ENCODE measurements at places on chromosomes 2 and 18.

DNA sequence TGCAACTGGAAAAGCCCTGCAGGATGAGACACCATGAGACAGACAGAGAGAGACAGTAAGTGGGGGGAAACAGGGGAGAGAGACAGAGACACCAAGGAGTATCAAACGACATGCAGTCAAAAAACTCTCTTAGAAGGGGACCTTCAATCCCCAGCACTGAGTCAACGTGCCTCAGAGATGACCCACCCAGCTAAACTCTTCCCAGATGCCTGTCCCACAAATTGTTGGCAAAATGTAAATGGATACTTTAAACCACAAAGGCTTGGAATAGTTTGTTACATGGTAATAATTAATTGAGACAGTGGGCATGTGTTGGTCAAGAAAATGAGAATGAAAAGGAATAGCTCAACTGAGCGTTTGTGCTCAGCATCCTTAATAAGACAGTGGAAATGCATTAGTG lies 98.3 kb downstream of the GRB14 start:
- no peak for DNase-seq

- no peak for DNase-seq
Observed at GRCh38 chr2:8539743-8540551, 141.9 kb upstream of the ID2 start.

DNA sequence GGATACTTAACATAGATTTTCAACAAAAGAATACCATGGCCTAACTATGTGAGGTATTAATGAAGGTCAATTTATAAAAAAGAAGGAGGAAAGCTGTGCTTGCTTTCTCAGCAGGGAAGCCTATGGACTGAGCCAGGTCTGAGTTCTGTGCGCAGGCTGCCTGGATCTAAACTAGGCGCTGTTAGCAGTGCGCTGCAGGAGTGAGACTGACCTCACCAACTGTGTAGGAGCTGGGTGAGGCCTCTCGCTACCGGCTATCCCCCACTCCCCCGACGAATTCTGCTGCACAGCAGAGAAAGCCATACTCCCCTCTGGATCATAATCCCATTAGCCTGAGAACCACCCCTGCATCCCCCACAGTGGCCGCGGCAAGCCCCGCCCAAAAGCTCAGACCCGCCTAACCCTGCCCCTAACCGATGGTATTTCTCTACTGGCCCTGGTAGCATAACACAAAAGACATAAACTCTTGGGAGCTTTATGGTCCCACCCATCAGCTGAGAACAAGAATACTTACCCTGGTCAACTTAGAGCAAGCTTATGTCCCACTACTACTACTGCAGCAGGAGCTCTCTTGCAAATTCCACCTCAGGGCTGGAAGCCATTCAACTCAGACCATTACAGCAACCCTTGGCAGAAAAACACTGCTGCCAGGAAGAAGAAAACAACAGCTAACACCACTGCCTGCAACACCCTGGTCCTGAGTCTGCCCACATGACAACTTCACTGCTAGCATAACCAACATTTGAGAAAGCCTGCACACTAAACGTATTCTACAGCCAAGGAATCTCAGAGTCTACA lies 28.0 kb downstream of the SULT1C2 start:
- no peak for DNase-seq

- no peak for DNase-seq
Observed at GRCh38 chr2:217913436-217913835, 89.4 kb downstream of the TNS1 start.

DNA sequence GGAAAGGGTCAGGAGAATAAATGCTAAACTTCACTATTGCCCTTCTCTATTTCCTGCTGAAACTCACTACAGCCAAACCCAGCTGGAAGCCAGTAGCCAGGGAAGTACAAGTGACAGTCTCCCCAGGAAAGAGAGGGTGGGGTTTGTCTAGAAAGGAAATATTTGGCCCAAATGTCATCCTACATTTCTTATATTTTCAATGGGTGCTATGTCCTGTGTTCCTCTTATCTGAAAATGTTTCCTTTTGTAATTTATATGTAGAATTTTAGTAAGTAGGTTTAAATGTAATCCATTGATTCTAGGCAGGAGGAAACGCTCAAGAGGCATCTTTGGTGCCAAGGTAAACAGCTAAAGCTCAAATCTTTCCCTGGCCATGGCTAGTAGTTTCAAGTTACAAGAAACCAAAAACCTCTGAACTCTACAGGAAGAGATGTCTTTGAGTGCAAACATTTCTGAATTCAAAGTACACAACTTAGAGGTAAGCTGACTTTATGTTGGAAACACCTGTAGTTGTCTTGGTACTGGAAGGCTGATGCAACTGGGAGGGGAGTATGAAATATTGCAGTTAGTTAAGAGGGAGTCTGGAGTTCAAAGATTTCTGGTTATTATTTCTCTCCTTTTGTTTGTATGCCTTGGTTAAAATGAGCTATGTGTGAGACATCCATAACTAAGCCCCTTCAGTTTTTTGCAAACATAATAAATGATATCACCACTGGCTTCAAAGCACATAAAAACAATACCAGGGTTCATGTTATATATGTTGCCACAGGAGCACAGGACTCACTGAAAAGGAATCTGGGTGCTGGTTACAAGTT lies 356.1 kb upstream of the ZC3H15 start:
- peak; percentile 97 for DNase-seq

DNA sequence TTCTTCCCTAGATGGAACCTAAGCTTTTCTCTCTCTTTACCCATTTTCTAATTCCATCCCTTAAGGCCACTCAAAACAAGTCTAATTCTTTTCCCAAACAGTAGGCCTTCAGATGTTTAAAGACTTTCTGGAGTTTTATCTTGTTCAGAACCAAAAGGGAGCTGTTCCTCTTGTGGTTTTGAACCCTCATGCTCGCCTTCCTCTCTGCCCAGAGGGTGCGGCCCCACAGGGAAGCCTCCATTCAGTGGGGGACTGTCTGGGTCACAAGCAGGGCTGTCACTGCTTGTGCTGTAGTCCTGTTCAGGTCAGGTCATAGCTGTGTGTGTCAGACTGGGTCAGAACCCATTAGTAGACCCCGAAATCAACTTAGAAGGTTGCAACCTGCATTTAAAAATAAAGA lies 56.5 kb downstream of the TET3 start:
- no peak for DNase-seq

GRCh38 chr2:195859513-195859912 lies 202.5 kb downstream of the SLC39A10 start:
- DNase-seq, result no peak

DNA sequence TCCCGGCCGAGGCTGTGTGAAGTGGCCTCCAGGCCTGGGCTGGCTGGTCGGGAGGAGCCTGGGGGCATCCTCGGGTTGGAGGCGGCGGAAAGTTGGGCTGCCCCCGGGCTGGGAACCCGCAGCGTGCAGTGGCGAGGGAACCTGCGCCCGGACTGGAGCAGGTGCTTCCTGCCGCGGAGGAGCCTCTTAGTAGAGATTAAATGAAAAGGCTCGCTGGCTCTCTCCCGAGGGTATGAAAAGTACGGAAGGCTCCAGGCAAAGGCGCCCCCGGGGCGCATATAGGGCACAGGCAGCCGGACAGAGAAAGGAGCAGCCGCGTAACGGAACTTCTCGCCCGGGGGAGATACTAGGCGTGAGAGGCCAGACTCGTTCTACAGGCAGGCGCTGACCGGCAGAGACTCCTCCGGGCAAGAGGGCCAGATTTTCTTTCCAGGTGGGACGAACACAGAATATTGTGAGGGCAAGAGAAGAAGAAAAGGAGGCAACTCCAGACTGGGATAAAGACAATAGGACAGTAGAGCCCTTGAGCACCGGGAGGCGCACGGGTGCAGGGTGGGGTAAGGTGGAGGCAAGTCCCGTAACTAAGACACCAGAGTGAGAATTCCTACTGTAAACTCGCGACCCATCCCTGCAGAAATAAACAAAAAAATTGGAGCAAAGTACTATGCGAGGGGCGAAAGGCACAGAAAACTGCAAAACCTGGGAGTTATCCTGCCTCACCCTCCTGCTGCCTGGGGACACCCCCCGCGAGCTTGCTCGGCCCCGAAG lies 816 bp downstream of the CDH2 start:
- DNase-seq, result peak; percentile 40

DNA sequence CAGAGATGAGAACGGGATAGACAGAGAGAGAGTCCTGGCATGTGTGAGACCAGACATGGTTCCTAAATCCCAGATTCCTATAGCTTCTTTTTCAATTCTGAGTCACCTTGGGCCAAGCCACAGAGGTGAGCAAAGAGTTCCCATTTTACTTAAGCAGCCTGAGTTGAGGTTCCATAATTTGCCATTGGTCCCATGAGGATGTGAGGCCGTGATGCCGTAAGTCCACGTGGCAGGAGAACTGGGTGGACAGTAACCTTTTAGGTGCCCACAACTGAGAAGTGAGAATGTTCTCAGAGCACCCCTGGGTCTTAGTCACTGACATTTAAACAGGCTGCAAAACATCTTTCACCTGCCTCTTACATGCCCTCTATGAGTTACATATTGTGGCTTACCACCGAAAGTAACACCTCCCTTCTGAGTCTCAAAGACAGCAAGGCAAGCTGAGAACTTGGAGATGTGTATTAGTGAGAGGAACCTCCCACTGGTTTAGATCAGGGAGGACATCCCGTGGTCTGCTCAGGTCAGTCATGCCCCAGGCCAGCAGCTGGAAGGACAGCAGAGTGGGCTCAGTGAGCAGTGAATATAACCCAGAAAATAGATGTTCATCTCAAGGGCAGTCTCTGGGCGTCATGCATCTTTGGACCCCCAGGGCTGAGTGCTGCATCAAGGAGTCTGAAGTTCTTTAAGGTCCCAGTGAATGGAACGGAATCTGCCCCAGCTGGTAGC lies 127.9 kb upstream of the LGALSL start:
- no peak for DNase-seq

GRCh38 chr2:50065835-50066234 lies 911.5 kb upstream of the FSHR start:
- no peak for DNase-seq

- no peak for DNase-seq
Observed at GRCh38 chr2:40286721-40287120, 165.2 kb downstream of the SLC8A1 start.

DNA sequence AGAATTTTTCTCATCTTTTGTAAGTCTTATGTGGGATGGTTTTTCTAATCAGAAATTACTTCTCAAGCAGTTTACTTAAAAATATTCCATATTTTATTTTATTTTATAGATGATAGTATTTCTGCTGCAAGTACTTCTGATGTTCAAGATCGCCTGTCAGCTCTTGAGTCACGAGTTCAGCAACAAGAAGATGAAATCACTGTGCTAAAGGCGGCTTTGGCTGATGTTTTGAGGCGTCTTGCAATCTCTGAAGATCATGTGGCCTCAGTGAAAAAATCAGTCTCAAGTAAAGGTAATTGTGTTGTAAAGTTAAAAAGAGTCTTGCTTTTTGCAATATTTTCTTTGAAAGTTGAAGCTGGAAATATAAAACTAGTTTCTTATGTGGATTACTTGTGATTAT lies 76.2 kb downstream of the EML4 start:
- DNase-seq, result no peak

DNA sequence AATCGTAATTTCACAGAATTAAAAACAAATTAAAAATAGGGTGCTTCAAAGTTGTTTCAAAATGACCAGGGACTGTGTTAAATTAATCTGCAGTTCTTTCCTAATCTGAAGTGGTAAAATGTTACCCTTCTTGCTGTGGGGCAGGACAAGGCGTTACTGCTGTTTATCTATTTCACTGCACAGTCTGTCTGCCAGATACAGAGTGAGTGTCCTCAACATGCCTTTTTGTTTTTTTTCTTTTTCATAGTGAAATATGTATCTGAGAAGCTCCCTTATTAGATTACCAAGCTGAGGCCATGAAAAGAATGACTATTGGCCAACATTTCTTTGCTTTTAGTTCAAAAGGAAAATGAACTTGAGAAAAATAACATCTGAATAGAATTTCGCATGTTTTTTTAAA lies 38.0 kb downstream of the KCTD1 start:
- no peak for DNase-seq

- no peak for DNase-seq
Observed at GRCh38 chr18:73288813-73289212, 421.0 kb upstream of the NETO1 start.
